ENCODE measurements at places on chromosomes 1 and 21.

DNA sequence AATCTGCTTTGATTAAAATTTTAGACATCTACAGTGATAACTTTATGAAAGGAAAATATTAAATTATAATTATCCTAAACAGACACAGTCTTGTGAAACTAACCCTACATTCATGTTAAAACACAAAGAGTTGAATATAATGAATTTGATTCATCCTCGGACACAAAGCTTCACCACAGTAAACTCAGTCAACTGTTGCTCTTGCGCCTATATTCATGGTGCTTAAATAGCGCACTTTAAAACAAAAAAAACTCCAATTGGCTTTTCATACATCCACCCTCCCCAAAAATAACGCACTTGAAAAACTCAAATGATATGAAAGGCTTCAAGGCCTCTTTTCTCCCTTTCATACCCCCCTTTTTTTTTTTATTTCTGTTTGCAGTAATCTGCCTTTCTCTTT, 260.3 kb downstream of the FAF1 start:
- DNase-seq = no peak

DNA sequence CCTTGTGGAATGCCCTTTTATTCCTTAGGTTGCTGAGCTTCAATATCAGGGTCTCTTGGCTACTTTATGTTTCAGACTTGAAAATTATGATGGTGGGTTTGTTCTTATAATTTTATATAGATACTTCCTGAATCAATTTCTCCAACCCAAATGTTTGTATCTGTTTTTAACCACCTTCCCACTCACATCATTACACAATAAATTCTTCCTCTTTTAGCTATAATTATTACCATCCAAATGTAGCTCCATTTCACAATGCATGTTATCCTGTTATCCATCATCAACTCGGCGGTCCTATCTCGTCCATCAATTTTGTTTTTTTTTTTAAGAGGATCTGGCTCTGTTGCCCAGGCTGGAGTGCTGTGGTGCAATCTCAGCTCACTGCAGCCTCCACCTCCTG, 357.6 kb upstream of the ZP4 start:
- DNase-seq = no peak

GRCh38 chr1:6743189-6744101, 41.8 kb upstream of the CAMTA1 start:
- DNase-seq = peak; percentile 15

- DNase-seq = no peak
These were observed 137.2 kb downstream of the ADGRL2 start for GRCh38 chr1:81937791-81938450.

DNA sequence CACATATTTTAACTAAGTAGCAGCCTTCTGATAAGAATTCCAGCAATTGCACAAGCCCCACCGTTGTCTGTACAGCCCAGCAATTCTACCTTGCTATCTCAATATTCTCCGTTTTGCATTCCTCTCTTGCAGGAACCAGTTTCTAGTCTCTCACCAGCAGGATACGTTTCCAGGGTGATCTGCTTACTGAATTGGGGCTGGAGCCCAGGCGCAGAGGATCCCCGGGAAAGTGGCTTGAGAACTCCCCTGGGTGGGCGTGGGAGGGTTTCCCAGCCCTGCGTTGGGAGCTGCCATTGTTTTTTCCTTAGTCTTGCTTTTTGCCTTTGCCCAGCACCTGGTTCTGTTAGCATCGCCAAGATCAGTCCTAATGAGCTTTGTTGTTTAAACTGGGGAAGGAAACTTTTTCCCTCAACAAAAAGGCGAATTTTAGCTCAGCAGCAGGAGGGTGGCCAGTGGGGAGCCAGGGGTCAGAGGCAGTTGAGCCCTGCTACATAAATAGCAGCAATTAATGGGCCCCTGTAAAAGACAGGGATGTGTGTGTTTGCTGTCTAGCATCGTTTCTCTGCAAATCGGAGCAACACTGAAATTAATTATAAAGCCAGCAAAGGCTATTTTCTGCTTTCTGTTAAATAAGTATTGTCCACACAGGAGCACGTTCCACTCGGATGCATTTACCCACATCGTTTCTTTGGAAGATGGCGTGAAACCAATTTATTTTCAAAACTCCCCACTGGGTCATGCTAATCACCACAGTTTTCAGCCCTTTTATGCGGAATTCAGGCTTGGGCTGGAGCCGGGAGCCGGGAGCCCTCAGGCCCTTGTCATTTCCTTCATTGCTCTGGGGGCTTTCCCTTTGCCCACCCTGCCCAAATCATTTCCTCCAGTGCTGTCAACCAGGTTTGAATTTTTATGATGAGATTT, 36.6 kb downstream of the HUNK start:
- DNase-seq = no peak

DNA sequence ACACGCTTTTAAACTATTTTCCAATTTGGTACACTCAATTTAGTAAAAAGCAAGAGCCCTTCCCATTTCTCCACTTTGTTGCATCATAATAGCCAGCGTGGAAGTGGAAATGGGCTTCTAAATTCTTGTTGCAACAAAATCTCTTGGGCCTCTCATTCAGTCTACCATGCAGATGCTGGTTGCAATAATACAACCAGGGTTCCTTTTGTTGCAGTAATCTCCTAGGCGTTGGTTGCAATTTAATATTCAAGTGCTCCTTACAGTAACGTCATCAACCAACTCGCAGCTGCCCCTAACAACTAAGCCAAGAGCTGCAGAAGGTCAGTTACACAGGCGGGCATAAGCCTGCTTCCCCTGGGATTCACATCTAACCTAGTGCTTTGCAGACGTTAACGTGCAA, 2.7 kb upstream of the HDGF start:
- DNase-seq = no peak

GRCh38 chr1:40712997-40713396, 21.5 kb downstream of the NFYC start:
- DNase-seq = no peak

DNA sequence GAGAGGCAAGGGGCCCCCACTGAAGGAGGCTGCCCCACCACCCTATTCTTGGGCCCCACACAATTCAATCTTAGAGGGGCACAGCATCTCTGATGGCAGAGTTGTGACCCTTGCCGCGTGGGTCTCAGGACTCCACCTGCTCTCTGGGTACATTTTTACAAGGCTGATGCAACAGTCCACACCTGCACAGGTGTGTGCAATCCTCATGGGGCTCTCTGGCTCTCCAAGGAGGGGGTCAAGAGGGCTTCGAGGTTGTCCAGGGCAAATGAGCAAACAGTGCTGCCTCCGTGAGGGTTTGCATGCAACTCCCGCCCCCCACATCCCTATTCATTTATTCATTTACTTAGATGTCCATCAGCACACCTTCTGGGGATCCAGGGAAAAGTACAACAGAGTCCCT, 81.6 kb upstream of the IFFO2 start:
- DNase-seq = no peak

All from smooth muscle cell of the brain vasculature (primary cell).